Central memory CD4-positive, alpha-beta T cell (primary cell): ENCODE measurements at places on chromosomes 7 and 10.

DNA sequence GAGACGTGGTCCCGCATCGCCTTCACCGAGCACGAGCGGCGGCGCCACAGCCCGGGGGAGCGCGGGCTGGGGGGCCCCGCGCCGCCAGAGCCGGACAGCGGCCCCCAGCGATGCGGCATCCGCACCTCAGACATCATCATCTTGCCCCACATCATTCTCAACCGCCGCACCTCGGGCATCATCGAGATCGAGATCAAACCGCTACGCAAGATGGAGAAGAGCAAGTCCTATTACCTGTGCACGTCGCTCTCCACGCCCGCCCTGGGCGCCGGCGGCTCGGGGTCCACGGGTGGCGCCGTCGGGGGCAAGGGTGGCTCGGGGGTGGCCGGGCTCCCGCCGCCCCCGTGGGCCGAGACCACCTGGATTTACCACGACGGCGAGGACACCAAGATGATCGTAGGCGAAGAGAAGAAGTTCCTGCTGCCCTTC is 737 bp downstream of the CNNM2 start:
- peak; percentile 31 for DNase-seq

- no peak for DNase-seq
Measured at GRCh38 chr10:70063418-70064098, 10.9 kb downstream of the MACROH2A2 start.

- no peak for DNase-seq
Measured at GRCh38 chr7:148540041-148540738, 50.4 kb upstream of the C7orf33 start.

- DNase-seq: no peak
Measured at GRCh38 chr7:74092964-74093471, 9.4 kb downstream of the LIMK1 start.

DNA sequence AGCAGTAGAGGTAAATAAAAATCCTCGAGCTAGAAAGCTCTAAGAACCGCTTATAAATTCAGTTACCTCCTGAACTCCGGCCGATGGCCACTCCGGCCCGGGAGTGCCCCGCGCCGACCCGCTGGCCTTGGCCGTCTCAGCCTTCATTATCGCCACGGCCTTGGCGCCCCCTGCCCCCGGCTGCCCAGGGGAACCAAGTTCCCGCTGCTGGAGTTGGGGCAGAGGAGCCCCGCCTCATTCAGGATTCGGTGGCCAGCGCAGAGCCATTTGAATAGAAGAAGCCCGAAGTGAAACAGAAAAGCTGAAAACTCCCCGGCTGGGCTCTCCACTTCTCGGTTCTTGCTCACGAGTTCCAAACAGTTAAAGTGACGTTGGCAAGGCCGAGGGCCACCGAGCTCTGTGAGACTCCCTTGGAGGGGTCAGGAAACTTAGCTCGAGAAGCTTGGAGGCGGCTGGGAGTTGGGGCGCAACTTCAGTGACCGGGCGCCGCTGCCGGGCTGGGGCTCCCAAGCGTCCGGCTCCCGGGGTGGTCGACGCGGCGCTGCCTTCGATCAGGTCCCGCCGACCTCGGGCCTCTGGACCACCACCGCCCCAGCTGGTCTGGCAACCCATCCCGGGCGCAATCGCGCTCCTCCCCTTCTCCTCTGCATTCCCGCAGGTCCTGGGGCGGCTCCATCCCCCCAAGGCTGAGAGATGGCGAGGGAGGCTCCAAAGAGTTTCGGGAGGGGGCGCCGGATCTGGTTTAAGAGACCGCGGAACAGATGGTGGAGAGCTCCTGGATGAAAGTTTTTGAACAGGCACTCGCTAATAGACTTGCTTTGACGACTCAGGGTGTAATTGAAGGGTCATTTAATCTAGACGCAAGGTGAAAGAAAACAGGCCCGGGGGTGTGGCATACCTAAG is 5.8 kb upstream of the FEZF1 start:
- no peak for DNase-seq

GRCh38 chr7:2939193-2939885 is 95.2 kb upstream of the GNA12 start:
- no peak for DNase-seq
